ENCODE measurements at places on chromosomes 12 and 14. TPM values are rescaled to one million over a fixed set of nuclear protein-coding genes. Genes with fewer than 3 reads are reported as not detected.

SLC25A21 gene
- not detected for total RNA-seq

DHRS2 gene
- total RNA-seq, result 1.1 TPM

STXBP6 gene
- total RNA-seq, result not detected

DNAJC22 gene
- total RNA-seq, result 0.05 TPM

TAS2R9 gene
- total RNA-seq, result not detected

BMP4 gene
- total RNA-seq, result 0.29 TPM

A2M gene
- total RNA-seq, result not detected

OASL gene
- total RNA-seq, result 55.3 TPM

SIX6 gene
- not detected for total RNA-seq

DPPA3 gene
- not detected for total RNA-seq

ESPL1 gene
- 137 TPM for total RNA-seq

CLEC14A gene
- total RNA-seq, result not detected

FOXA1 gene
- not detected for total RNA-seq

DEPDC4 gene
- 2.5 TPM for total RNA-seq

DLK1 gene
- total RNA-seq, result not detected

MTRFR gene
- total RNA-seq, result 29.5 TPM

IL22 gene
- 0.61 TPM for total RNA-seq

VASH1 gene
- 3.3 TPM for total RNA-seq

CLEC4D gene
- not detected for total RNA-seq

KRT2 gene
- total RNA-seq, result not detected

C12orf43 gene
- total RNA-seq, result 24.6 TPM

KLRF1 gene
- 0.54 TPM for total RNA-seq

CLEC1B gene
- not detected for total RNA-seq

BDKRB2 gene
- not detected for total RNA-seq

ANKLE2 gene
- 106 TPM for total RNA-seq

ENDOU gene
- not detected for total RNA-seq

MRPL42 gene
- total RNA-seq, result 47.9 TPM

KCNC2 gene
- not detected for total RNA-seq

KRT81 gene
- total RNA-seq, result not detected

PIP4P1 gene
- total RNA-seq, result 30.9 TPM

NANOG gene
- not detected for total RNA-seq

OR6J1 gene
- not detected for total RNA-seq

TAS2R10 gene
- total RNA-seq, result not detected

SALL2 gene
- total RNA-seq, result 1.3 TPM

MGAT2 gene
- total RNA-seq, result 75.9 TPM

SERPINA6 gene
- not detected for total RNA-seq

FGD4 gene
- total RNA-seq, result 0.61 TPM

ALX1 gene
- not detected for total RNA-seq

TMEM119 gene
- 0.16 TPM for total RNA-seq

POTEG gene
- total RNA-seq, result not detected

SMCO2 gene
- total RNA-seq, result 0.89 TPM

PTHLH gene
- total RNA-seq, result not detected

Data from activated CD8-positive, alpha-beta memory T cell treated with anti-CD3 and anti-CD28 coated beads, Interleukin-2, amount 10 ng/mL, durations not matched to agents 7 days and 5 days (primary cell).